Breast epithelium (tissue), 4 donors: ENCODE measurements at places on chromosomes 11 and 22. TPM values are rescaled to one million over a fixed set of nuclear protein-coding genes. Genes with fewer than 3 reads are reported as not detected.

AP1B1 gene
- total RNA-seq, result 58.2 TPM

MMP1 gene
- not detected for total RNA-seq

ARHGAP42 gene
- total RNA-seq, result 26.2 TPM

PHF21B gene
- total RNA-seq, result 4.1 TPM

EED gene
- 39.4 TPM for total RNA-seq

KRTAP5-9 gene
- not detected for total RNA-seq

NLRP14 gene
- 0.16 TPM for total RNA-seq

C11orf16 gene
- not detected for total RNA-seq

SNX32 gene
- total RNA-seq, result 0.48 TPM

PNPLA5 gene
- total RNA-seq, result not detected

MUC15 gene
- total RNA-seq, result 61.2 TPM

CHRM1 gene
- total RNA-seq, result not detected

RAB39A gene
- total RNA-seq, result 0.98 TPM

MPZL2 gene
- total RNA-seq, result 70.7 TPM

KDELR3 gene
- 14.9 TPM for total RNA-seq

CCDC15 gene
- 2.1 TPM for total RNA-seq

PISD gene
- total RNA-seq, result 57.0 TPM

ANO1 gene
- total RNA-seq, result 3.7 TPM

NRXN2 gene
- 3.5 TPM for total RNA-seq

CDCA5 gene
- 0.96 TPM for total RNA-seq

TMEM121B gene
- 0.48 TPM for total RNA-seq

TTC28 gene
- 40.2 TPM for total RNA-seq

SLC6A5 gene
- not detected for total RNA-seq

OR52N2 gene
- total RNA-seq, result not detected

NUDT8 gene
- 9.7 TPM for total RNA-seq

CARNS1 gene
- 4.2 TPM for total RNA-seq

PHOX2A gene
- total RNA-seq, result not detected

C22orf42 gene
- total RNA-seq, result not detected

ARHGAP20 gene
- 5.4 TPM for total RNA-seq

ENTHD1 gene
- not detected for total RNA-seq

TENM4 gene
- total RNA-seq, result 7.9 TPM

MS4A5 gene
- total RNA-seq, result not detected

FGF4 gene
- not detected for total RNA-seq

ST14 gene
- 9.9 TPM for total RNA-seq

PDXP gene
- total RNA-seq, result 4.2 TPM

UPK3A gene
- not detected for total RNA-seq

MACROD1 gene
- 40.3 TPM for total RNA-seq

EPS8L2 gene
- total RNA-seq, result 151 TPM

RASL10A gene
- total RNA-seq, result 4.3 TPM

MRGPRX4 gene
- total RNA-seq, result not detected

MAPK1 gene
- total RNA-seq, result 43.3 TPM

GAL3ST3 gene
- not detected for total RNA-seq

CCDC73 gene
- 0.33 TPM for total RNA-seq

ARHGAP8 gene
- total RNA-seq, result 9.8 TPM

SLC22A9 gene
- total RNA-seq, result not detected

TSGA10IP gene
- not detected for total RNA-seq

RBM4B gene
- total RNA-seq, result 14.9 TPM

TBX10 gene
- not detected for total RNA-seq

FAM227A gene
- 7.9 TPM for total RNA-seq

CCDC157 gene
- 6.6 TPM for total RNA-seq

OR4D5 gene
- total RNA-seq, result not detected

JAM3 gene
- 33.8 TPM for total RNA-seq

OR5P2 gene
- not detected for total RNA-seq
